ENCODE measurements at places on chromosomes 11 and 22. TPM values are rescaled to one million over a fixed set of nuclear protein-coding genes. Genes with fewer than 3 reads are reported as not detected.

SOX6 gene
- polyA plus RNA-seq: 1.2 TPM

PDGFD gene
- 0.35 TPM for polyA plus RNA-seq

IGSF22 gene
- 0.18 TPM for polyA plus RNA-seq

NXPE1 gene
- polyA plus RNA-seq: not detected

PRRG4 gene
- 16.9 TPM for polyA plus RNA-seq

HOATZ gene
- polyA plus RNA-seq: not detected

CCDC89 gene
- 0.08 TPM for polyA plus RNA-seq

APOA1 gene
- polyA plus RNA-seq: 0.10 TPM

SPA17 gene
- 7.1 TPM for polyA plus RNA-seq

OR8G1 gene
- polyA plus RNA-seq: not detected

RBMXL2 gene
- polyA plus RNA-seq: not detected

Data from esophagus (tissue), 2 donors.